ENCODE measurements at places on chromosomes 3 and 15.

- DNase-seq: no peak
Observed at GRCh38 chr15:100193277-100193860, 148.4 kb downstream of the ADAMTS17 start.

DNA sequence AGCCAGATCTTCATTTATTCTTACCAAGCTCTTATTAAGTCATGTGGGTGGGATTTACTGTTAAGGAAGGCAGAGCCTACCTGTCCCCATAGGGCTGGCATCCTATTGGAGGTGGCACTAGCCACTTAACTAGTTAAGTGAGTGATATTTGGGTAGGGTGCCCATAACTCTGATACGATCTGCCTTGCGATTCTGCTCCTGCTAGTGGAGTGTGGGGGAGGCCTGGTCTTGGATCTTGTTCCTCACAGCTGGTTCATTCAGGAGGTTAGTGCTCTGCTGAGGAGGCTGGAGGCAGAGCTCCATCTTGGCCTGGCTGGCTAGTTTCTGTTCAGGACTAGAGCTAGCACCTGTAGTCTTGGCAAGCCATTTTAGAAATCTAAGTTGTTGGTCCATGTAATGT lies 9.3 kb downstream of the BAHD1 start:
- DNase-seq: no peak

GRCh38 chr3:48086705-48087104 lies 70.5 kb upstream of the MAP4 start:
- no peak for DNase-seq

- DNase-seq: no peak
Observed at GRCh38 chr15:88487796-88488523, 20.5 kb downstream of the MRPS11 start.

DNA sequence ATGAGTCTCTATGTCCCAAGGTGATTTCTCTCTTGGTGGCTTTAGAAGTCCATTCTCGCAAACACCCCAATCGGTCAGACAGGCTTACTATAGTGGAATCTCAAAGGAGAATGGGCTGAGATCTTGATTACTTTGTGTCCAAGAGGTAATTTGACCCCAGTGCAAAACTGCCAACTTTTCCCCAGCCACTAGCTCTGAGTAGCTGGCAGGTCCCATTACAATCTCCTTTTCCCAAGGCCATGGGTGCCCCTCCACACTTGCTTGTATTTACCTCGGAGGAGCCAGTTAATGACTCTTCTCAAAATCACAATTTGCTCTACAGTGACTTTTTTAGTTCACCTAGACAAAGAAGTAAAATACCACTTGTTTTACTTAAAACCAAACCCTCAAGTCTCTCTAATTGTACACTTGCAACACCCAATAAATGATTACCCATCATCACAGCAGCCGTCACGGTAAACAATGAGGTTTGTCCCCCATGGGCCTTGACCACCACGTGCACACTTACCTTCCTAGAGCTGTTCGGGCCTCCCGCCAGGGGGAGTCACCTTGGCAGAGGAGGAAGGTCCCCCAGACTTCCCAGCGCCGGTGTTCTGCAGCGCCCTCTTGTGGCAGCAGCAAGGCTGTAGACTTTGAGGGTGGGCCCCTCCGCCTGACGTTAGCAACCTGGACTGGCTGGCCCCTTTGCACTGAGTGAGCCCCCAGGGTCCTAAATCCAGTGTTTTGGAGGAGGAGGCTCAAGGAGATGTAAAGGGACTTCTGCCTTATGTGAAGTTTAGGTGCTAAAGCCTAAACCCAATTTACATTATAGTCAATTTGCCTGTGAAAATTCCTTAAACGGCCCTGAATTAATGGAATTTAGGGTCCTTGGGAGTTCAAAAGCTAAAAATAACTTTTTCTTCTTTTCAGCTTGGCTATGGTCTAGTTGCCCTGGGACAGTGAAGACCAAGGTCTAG lies 18.7 kb upstream of the HDAC11 start:
- no peak for DNase-seq

- DNase-seq: no peak
Observed at GRCh38 chr3:172034786-172035685, 4.3 kb upstream of the FNDC3B start.

- no peak for DNase-seq
Observed at GRCh38 chr3:86737517-86737916, 253.4 kb downstream of the VGLL3 start.

- no peak for DNase-seq
Observed at GRCh38 chr3:190229632-190230424, 92.4 kb downstream of the CLDN1 start.

DNA sequence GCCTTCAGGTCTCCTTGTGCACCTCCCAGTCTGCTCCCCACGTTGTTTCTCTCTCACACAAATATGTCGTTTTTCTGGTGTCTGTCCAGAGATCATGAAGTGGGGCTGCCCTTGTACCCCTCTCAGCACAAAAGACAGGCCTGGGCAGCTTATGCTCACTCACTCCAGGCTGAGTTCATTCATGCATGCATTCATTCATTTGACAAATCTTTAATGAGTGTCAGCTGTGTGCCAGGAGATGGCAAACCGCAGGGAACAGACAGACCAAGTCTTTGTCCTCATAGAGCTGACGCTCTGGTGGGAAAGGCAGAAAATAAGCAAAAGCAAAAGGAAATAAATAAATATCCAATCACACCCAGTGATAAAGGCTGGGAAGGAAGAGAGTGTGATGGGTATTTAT lies 7.6 kb upstream of the TRH start:
- no peak for DNase-seq

DNA sequence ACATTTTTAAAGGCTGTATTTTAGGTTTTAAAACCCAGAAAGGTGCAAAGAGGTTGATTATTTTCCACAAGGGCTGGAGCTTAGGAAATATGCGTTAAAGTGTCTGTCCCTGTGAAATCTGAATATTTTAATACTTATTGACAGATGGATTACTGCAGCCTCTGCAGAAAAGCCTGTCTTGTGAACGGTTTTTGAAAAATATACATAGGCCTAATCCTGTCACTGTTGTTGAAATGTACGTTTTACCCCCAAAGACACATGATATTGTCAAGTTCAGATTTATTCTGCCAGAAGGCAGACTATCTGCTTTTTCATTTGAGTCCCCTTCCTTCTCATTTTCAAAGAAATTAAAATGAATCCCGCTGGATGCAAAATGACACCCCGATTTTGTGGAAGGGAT lies 2.2 kb upstream of the BCL6 start:
- DNase-seq: no peak

- DNase-seq: no peak
Observed at GRCh38 chr15:101551696-101552591, 62.4 kb upstream of the PCSK6 start.

DNA sequence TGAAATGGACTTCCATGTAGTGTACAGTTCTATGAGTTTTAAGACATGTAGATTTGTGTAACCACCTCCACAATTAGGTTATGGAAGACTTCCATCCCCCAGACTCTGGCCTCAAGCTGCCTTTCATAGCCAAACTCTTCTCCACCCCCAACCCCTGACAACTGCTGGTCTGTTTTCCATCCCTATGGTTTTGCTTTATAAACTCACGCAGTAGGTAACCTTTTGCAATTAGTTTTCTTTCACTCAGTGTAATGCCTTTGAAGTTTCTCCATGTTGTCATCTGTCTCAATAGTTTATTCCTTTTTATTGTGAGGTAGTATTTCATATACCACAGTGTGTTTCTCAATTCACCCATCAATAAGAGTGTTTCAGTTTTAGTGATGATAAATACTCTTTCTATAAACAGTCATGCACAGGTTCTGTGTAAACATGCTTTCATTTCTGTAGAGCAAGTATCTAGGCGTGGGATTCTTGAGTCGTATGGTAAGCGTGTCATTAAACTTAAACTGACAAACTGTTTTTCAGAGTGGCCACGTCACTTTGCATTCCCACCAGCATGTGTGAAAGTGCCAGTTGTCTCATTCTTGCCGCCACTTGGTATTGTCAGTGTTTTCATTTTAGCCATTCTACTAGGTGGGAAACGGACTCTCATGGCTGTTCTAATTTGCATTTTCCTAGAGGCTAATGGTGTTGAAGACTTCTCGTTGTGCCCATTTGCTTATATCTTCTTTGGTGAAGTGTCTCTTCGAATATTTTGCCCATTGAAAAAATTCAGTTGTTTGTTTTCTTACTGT lies 47.3 kb upstream of the ALDH1A3 start:
- no peak for DNase-seq

- DNase-seq: no peak
Observed at GRCh38 chr15:99467338-99467720, 98.5 kb upstream of the MEF2A start.
